Erythroblast (primary cell): ENCODE measurements at places on chromosomes 11 and 22.

DNA sequence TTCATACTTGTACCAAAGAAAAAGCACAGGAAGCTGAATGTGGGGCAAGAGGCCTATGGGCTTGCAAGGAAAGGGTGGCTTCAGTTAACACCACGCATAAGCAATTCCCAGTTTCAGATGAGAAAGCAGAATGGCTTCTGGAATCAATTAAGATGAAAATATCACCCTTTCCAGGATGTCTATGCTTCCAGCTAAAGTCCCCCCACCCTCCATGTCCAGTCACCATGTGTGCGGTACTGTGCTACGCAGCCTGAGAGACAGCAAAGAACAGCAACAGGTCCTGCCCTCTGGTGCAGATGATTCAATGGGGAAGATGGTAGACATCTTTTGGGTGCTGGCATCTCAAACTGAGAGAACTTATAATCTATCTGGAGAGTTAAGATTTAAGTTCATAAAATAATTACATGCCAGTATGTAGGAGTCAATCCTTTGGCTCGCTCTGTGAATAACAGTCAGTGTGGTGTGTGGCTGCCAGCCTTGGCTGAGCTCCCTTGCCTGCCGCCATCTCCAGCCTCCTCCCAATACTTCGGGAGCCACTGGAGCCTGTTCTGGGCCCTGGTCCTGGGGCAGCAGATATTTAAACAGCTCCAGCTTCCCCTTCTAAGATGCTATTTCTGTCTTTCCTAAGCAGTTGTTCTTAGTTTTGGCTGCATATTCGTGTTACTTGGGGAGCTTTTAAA is 44.5 kb downstream of the ME3 start:
- DNase-seq, result no peak

GRCh38 chr11:114160894-114161293 is 101.4 kb downstream of the ZBTB16 start:
- DNase-seq, result no peak

DNA sequence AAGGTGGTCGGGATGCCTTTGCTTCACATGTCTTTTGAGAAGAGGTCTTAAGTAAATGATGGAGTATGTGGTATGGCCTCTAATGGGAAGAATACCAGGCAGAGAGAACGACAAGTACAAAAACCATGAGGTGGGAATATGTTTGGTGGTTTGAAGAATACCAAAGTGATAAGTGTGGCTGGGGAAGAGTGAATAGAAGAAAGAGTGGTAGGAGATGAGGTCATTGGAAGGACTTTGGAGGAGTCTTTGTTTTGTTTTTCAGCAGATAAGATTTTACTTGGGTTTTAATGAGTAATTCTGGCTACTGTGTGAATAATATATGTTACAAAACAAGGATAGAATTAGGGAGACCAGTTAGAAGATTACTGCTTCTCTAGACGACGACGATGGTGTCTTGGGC is 515.4 kb downstream of the RAB38 start:
- no peak for DNase-seq

DNA sequence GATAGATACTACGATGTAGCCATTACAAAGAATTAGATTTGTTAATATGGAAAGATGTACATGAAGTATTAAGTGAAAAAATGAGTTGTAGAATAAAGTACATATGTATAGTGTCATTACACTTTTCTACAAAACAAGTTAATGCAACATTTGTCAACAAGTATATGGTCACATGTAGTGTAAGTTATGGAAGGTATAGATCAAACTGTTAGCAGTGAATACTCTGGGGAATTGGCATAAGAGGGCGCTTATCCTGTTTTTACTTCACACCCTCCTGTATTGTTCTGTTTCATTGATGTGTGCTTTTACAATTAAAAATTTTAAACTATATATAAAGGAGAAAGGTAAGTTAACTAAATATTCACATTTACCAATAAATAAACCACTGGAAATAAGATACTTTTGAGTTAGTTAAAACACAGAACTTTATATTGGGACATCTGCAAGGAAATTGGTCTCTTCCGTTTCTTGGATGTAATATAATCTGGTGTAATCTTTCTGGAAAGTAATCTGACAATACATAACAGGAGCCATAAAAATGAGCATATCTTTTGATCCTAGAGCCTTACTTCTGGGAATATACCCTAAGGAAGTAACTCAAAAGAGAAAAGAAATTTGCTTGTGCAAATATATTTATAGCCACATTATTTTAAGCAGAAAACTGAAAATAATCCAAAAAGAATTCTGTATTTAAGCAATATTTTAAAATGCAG is 34.5 kb downstream of the CSTPP1 start:
- DNase-seq, result no peak

GRCh38 chr22:38383417-38383816 is 66.2 kb upstream of the CSNK1E start:
- no peak for DNase-seq

DNA sequence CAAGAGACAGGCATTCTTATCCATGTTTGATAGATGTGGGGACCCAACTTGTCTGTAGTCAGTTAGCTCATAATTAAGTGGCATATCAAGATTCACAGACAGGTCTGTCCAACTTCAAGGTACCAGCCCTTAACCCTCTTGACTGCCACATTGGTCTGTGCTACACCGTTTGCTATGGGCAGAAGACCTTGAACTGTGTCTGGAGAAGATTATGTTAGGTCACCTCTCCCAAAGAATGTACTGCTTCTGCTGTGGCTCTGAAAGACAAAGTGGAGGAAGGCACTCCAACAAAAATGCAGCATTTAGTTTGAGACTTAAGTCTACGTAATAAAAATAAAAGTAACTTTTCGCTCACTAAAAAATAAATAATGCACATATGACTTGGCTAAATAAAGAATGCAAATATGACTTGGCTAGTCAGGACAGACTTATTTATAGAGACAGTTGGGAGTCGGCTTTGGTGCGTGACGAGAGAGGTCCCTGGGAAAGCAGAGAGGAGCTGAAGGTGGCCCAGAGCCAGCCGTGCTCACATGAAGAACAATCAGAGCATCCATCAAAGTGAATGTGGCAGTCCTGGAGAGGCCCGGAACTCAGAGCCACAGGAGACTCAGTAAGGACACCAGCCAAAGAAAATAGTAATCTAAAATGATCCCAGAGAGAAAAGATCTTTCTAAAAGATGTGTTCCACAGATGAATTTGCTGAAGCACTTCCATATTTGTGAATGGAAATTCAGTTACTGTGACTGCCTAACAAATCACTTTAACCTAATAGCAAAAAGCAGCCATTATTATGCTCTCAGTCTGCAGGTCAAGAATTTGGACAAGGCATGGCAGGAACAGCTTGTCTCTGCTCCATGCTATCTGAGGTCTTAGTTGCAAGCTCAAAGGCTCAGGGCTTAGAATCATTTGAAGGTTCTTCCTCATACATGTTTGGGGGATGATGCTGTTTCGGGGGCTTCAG is 35.0 kb downstream of the CWC15 start:
- DNase-seq, result no peak

DNA sequence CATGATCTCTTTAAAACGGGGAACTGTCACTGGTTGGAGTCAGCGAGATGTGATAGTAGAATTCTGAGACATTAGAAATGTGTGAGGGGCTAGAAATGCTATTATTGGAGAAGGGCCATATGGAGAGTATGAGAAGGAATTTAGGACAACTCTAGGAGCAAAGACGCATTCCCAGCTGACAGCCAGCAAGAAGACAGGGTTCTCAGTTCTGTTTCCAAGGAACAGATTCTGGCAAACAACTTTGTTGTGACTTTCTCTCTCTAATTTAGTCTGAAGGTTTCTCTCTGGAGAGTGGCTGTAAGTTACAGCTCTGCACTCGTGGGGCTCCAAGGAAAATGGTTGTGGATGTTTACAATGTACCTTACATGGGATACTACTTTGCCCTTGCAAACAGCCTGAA is 876.3 kb downstream of the FAM181B start:
- DNase-seq, result no peak

DNA sequence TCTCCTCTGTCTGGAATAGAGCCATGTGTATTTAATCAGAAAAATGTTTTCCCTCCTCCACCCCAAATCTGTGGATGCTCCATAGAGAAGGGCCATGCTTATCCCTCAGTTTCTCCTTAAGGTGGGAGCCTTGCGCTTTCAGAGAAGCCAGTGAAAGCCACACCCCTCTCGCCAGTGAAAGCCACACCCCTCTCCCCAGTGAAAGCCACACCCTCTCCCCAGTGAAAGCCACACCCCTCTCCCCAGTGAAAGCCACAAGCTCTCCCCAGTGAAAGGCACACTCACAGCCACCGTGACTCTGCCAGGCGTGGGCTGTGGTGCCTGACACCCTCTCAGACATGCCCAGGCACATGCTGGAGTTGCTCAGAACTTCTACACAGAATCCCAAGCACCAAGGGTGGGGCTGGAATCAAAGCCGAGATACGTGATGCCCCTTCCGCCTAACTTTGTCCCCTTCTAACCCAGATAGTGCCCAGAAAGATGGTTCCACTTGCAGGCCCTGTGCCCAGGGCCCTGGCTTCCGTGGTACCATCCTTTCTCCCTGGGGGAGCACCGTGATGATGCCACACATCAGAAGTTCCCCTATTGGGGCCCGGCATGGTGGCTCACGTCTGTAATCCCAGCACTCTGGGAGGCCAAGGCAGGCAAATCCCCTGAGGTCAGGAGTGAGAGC is 16.5 kb upstream of the PRR5 start:
- peak; percentile 79 for DNase-seq

GRCh38 chr11:63866211-63866610 is 27.3 kb downstream of the MARK2 start:
- peak; percentile 63 for DNase-seq

GRCh38 chr11:10488934-10489691 is 34.0 kb downstream of the AMPD3 start:
- no peak for DNase-seq
